Activated naive CD8-positive, alpha-beta T cell treated with anti-CD3 and anti-CD28 coated beads, Interleukin-2, amount 10 ng/mL, durations not matched to agents 7 days and 5 days (primary cell): ENCODE measurements at places on chromosomes 3 and 15. TPM values are rescaled to one million over a fixed set of nuclear protein-coding genes. Genes with fewer than 3 reads are reported as not detected.

Gene IL1RAP
- total RNA-seq = 10.7 TPM

Gene ZNF662
- 2.5 TPM for total RNA-seq

Gene CTXND1
- not detected for total RNA-seq

Gene MINAR1
- total RNA-seq = 0.44 TPM

Gene CLDN16
- total RNA-seq = not detected

Gene LIPH
- not detected for total RNA-seq

Gene ENTPD3
- total RNA-seq = not detected

Gene RBPMS2
- total RNA-seq = not detected

Gene SERPINI1
- 2.4 TPM for total RNA-seq

Gene SOX2
- not detected for total RNA-seq

Gene FSIP1
- total RNA-seq = 0.75 TPM

Gene HERC2
- 47.0 TPM for total RNA-seq

Gene CD96
- total RNA-seq = 375 TPM

Gene VIPR1
- 26.9 TPM for total RNA-seq

Gene CELSR3
- 15.6 TPM for total RNA-seq

Gene GOLGA6L10
- 4.2 TPM for total RNA-seq

Gene MGLL
- total RNA-seq = 3.6 TPM

Gene MAPKAPK3
- 176 TPM for total RNA-seq
